ENCODE measurements at places on chromosomes 6 and 20.

DNA sequence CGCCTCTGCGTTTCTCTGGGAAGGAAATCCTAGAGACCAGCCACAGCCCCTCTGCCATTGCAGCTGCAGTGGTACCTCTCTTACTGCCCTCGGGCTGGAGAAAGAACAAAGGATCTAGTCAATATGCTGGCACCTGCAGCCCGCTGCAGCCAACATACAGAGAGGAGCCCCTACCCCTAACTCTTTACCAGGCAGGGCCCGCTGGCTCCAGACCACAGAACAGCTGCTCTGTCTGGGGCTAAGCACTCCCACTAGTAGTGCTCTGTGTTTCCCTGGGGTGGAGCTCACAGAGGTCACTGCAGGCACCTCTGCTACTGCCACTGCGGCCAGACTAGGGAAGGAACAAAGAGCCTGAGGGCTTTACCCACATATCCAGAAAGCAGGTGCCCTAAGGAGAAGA is 93.8 kb upstream of the IMPG1 start:
- no peak for DNase-seq

GRCh38 chr6:135919026-135919425 is 67.5 kb downstream of the PDE7B start:
- no peak for DNase-seq

DNA sequence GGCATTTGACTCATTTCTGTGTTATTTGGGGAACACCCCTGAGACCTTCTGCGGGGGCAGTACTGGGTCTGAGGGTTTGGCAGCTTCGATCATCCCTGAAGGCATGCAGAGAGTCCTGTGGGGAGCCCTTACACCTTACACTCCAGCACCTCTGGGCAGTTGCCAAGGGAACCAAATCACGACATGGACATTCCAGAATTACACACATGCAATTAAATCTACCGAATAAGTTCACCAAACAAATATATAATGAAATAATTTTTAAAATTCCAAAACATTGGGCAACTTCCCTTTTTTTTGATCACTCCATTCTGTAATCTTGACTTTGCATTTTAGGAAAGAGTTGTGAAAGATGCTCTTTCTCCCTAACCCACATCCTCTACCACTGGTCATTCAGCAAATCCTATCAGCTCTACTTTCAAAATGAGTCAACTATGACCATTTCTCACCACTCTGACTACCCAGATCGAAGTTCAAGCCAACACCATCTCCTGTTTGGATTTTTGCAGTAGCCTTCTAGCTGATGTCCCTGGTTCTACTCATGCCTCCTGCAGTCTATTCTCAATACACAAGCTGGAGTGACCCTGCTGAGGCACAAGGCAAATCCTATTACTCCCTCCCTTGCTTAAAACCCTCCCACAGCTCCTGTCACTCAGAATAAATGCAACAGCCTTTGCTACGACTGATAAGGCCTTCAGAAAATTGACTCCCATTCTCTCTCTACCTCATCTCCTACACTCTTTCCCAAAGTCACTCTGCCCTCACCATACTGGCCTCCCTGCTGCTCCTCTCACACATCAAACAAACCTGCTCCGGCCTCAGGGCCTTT is 533.3 kb downstream of the HACE1 start:
- no peak for DNase-seq

DNA sequence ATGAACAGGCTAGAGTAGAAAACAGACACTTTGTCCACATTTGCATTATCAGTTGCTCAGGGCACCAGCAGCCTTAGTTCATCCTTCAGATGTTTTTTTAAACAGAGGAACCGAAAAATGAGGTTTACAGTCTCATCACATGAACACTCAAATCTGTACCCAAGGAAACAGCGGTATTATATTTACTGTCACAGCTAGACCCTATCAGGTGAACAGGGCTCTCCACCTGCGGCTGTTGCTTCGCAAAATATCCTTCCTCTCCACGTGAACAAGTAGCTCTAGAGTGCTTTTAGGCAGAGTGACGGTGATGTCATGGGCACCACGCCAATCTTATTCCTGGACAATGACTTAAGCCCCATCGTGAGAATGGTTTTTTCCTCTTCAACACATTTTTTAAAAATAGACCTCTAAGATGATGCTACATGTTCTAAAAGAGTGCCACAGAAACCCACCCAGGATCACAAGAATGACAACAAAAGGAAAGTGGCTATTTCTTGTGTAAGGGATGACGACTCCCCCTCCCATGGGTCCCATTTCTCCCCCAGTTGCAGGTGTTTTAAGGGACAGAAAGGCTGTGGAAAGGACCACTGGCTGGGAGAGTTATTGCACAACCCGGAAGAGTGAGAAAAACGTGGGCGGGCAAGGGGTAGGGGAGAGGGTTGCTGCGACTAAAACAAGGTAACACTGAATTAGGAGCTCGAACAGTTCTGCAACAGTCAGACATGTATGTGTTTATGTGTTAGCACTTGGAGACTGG is 77.7 kb downstream of the EFHC1 start:
- DNase-seq: no peak

GRCh38 chr6:45445749-45446549 is 68.2 kb upstream of the SUPT3H start:
- DNase-seq: no peak
